ENCODE measurements at places on chromosomes 1 and 21. TPM values are rescaled to one million over a fixed set of nuclear protein-coding genes. Genes with fewer than 3 reads are reported as not detected.

DNA sequence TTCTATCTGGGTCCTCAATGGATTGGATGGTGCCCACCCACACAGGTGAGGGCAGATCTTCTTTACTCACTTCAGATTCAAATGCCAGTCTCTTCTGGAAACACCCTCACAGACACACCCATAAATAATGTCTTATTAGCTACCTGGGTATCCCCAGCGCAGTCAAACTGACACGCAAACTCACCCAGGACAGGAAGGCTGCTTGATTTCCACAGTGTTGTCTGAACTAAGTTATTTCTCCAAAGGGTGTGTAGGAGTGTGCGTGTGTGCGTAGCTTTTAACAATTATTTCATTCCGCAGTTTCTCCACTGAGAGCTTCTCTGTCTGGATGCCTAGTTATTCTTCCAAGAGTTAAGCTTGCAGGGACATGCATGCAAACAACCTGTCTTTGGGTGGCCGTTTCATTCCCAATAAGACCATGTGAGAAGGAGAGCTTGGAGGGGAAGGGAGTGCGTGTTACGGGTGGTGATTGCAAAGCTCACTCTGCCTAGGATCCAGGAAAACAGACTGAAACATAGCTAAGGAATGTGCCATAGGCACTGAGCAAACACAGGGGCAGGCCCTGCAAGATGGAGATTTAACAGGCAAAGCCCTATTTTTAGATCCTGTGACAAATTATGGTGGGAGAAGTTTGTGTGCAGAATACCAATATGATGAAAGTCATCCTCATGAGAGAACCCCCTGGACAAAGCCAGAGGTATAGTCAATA is 269.7 kb downstream of the DYRK1A start:
- peak; percentile 61 for DNase-seq

GRCh38 chr1:45589861-45590260 is 6.0 kb downstream of the NASP start:
- no peak for DNase-seq

OR10J5 gene
- total RNA-seq = not detected

GRCh38 chr1:75908717-75909152 is 23.5 kb downstream of the ASB17 start:
- peak; percentile 45 for DNase-seq

GRCh38 chr1:174799136-174799479 is 200.6 kb upstream of the CACYBP start:
- DNase-seq = no peak

CD247 gene
- total RNA-seq = not detected

SLC44A3 gene
- 1.9 TPM for total RNA-seq

- no peak for DNase-seq
Measured at GRCh38 chr1:147341246-147341645, 98.8 kb downstream of the CHD1L start.

HSD3B2 gene
- not detected for total RNA-seq

DNA sequence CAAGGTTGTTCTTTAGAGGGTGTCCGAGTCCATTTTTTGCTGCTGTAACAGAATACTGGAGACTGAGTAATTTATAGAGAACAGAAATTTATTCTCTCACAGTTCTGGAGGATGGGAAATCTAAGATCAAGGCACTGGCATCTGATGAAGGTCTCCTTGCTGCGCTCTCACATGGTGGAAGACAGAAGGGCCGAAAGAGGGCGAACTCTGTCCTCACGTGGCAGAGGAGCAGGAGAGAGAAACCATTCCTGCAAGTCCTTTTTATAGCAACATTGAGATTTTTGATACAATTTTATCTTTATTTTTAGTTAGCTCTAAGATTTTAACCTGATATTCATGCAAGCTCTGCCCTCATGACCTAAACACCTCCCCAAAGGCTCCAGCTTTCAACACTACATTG is 48.3 kb downstream of the ATG4C start:
- DNase-seq = no peak

TNFRSF25 gene
- 2.9 TPM for total RNA-seq

FRRS1 gene
- total RNA-seq = 17.7 TPM

GRCh38 chr21:40547906-40548513 is 298.9 kb downstream of the DSCAM start:
- no peak for DNase-seq

GRCh38 chr1:157088607-157089006 is 11.0 kb downstream of the ETV3L start:
- DNase-seq = no peak

GRCh38 chr1:8506456-8506855 is 188.5 kb downstream of the SLC45A1 start:
- DNase-seq = no peak

DNA sequence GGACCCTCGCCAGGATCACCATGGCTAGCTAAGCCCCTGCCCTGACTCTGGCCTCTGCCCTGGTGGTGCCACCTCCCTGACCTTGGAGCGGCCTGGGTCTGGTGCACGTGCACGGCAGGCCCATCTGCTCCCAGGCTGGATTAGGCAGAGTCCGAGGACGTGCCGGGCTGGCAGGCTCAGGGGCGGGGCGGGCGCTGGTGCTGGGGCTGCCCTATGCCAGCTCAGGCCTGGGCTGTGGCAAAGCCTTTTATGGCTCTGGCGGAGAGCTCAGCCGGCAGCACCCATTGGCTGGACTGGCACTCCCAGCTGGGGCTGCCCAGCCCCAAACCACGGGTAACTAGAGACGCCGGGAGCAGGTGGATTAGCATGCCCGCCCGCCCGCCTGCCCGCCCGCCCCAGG is 17.1 kb upstream of the EDN2 start:
- no peak for DNase-seq

DNA sequence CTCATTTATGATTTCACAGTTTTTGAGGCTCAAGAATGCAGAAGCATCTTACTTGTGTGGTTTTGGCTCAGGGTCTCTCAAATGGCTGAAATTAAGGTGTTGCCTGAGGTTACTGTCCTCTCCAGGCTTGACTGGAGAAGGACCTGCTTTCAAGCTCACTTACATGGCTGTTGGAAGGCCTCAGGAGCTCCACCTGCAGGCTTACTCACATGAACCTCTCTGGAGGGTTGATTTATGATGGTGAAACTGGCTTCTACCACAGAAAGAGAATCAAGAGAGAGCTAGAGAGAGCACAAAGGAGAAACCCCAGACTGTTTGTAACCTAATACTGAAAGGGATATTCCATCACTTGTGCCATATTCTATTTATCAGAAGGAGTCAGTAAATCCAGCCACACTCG is 6.2 kb upstream of the KCNK2 start:
- DNase-seq = peak; percentile 53

ETV3L gene
- total RNA-seq = not detected

DNA sequence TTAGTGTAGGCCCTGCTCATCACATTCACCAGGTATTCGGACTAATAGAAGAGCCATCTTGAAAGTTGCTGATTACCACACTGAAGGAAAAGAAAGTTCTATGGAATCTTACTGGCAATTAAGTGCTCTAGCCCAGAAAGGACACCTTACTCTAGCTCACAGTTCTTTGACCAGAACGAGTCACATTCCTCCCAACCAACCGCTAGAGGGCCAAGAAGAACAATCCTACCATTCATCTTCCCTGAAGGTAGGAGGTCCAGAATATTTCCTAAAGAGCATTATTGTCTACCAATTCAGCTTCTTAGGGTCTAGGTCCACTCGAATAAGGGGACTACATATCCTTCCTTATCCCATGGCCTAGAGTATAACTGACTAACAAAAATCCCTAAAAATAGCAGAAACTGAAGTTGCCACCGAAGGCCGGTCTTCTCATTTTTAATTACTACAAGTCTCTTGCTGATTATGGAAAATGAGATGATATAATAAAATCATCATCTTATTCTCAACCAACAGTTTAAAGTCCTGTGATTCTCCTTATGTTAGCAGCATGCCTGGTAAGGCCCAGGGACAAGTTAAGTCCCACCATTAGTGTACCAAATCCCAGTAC is 2.7 kb upstream of the FMO1 start:
- peak; percentile 42 for DNase-seq

- no peak for DNase-seq
Measured at GRCh38 chr1:182610606-182611194, 6.5 kb upstream of the RGS16 start.

DNA sequence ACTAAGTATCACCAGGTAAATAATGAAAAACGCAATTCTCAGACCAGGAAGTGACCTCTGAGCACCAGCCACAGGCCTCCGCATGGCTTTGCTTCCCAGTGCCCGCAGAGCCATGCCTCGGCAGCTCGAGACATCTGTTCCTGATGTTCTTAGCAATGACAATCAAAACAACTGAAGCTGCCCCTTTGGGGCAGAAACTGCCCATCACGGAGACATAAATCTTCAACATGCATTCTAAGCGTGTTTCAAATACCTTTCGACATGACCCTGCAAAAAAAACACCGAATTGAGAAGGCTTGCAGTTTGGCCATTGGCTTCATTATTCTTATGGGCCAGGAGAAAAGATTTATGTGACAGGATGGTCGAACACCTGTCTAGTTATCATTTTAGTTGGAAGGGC is 5.8 kb upstream of the RAP1GAP start:
- no peak for DNase-seq

DNA sequence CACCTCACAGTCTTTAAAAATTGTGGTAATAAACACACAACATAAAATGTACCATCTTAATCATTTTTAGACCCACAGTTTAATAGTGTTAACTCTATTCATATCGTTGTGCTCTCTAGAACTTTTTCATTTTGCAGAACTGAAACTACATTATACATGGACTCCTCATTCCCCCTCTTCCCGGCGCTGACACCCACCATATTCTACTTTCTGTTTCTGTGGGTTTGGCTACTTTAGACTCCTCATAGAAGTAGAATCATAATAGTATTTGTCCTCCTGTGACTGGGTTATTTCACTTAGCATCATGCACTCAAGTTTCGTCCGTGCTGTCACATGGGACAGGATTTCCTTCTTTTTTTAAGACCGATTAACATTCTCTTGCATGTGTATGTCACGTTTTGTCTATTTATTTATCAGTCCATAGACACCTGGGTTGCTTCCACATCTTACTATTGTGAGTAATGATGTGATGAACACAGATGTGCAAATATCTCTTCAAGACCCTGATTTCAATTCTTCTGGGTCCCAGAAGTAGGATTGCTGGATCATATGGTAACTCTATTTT is 62.9 kb upstream of the TMPRSS2 start:
- DNase-seq = no peak

DNA sequence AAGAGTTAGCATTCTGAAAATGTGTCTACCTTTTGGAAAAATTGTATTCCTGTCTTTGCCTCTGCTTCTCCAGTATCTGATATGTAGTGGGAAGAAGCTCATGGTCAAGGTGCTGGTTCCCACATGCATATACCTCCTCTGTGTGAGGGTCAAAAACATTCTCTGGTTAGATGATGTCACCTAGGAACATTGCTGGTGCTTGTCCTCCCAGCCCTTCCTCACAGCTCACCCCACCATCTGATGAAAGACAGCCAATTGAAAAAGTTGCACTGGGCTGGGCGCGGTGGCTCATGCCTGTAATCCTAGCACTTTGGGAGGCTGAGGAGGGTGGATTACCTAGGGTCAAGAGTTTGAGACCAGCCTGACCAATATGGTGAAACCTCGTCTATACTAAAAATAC is 154.4 kb downstream of the NR5A2 start:
- no peak for DNase-seq

DNA sequence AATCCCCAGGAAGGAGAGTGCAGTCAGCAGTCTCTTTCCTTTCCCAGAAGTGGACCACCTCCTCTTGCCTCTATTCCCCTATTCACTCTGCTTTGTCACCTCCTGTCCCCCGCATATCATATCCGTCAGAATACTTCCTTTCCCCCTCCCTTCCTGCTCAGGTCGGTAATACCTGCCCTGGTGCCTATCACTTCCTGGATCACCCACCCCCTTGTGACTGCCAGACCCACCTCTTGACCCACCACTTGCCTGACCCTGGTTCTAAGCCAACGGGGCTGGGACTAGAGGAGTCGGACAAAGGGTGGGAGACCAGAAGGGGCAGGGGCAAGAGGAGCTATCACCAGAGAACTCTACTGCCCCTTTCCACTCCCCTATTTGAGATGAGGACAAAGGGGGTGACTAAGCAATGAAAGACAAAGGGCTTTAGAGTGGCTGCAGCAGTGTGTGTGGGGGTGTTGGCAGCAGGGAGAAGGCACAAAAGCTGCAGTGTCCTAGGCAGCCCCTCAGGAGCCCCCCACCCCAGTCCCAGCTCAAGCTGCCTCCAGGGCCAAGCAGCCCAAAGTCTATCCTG is 1.7 kb upstream of the ADAMTS4 start:
- no peak for DNase-seq

DNA sequence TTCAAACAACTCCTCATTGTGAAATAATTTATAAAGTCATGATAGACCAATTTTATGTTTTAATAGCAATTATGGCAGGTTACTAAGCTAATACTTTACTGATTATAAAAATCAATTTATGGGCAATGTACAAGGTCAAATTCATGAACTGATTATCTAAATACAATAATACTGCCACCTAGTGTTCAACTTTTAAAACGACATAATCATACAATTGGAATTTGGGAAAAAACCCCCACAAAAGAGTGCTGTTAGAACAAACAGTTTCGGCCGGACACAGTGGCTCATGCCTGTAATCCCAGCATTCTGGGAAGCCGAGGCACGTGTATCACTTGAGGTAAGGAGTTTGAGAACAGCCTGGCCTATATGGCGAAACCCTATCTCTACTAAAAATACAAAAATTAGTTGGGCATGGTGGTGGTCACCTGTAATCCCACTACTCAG is 14.0 kb downstream of the GTF2B start:
- DNase-seq = peak; percentile 53

- no peak for DNase-seq
Measured at GRCh38 chr1:166176416-166176815, 9.6 kb upstream of the FAM78B start.

DNA sequence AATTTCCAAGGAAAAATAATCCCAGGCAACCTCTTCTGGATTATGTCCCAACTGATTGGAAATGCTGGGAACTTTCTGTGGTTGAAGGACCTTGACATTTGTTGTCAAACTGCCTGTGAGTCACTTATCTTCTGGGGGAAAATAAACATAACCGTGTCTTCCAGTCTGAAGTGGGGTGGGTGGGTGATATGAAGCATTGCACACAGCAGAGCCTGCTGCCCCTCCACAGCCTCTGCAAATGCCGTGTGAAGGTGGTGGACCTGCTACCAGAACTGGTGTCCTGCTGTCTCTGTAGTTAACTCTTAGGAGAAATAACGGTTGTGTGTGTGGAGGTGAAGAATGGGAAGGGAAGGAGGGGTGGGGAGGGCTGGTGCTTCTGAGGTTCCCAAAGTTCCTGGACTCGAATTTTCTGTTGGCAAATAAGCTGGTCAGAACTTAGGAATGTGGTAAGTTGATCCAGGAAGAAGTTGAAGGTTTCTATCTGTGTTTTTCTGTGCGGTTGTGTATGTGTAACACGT is 23.2 kb downstream of the GALNT2 start:
- DNase-seq = peak; percentile 84

GRCh38 chr1:172905452-172905851 is 145.3 kb downstream of the TNFSF18 start:
- no peak for DNase-seq

DCST1 gene
- not detected for total RNA-seq

IL10RB gene
- 34.5 TPM for total RNA-seq

- no peak for DNase-seq
Measured at GRCh38 chr1:11998636-11999035, 18.4 kb downstream of the MFN2 start.

NR1I3 gene
- not detected for total RNA-seq

GRCh38 chr21:31503939-31504338 is 155.6 kb upstream of the SOD1 start:
- DNase-seq = no peak

- DNase-seq = no peak
Measured at GRCh38 chr1:102578804-102579203, 529.5 kb downstream of the COL11A1 start.

Measured in fibroblast of villous mesenchyme (primary cell).